ENCODE measurements at places on chromosomes 2 and 18.

- DNase-seq = no peak
Measured at GRCh38 chr2:121776361-121776760, 20.9 kb downstream of the TSN start.

DNA sequence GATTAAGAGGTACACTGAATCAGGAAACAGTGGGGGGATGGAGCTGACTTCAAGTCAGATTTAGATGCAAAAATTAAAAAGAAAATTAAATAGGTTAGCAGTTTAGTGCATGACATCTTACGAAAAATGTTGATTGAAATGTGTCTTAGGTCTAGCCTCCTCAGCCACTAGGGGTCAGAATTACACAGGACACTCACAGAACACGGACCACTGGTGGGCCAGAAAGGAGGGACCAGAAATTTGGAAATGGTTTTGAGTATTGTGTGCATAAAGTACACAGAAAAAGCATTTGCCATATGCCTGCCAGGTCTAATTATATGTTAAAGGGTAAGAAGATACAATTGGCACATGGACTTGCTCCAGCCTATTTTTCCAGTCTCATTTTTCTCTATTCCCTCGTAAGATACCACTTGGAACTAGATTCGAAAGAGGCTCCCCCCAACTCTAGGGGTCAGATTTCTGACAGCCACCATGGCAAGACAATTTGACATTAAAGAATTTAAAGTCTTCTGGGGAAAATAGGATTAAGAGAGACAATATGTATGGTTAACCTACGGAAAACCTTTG is 550.2 kb upstream of the SETBP1 start:
- DNase-seq = peak; percentile 72

DNA sequence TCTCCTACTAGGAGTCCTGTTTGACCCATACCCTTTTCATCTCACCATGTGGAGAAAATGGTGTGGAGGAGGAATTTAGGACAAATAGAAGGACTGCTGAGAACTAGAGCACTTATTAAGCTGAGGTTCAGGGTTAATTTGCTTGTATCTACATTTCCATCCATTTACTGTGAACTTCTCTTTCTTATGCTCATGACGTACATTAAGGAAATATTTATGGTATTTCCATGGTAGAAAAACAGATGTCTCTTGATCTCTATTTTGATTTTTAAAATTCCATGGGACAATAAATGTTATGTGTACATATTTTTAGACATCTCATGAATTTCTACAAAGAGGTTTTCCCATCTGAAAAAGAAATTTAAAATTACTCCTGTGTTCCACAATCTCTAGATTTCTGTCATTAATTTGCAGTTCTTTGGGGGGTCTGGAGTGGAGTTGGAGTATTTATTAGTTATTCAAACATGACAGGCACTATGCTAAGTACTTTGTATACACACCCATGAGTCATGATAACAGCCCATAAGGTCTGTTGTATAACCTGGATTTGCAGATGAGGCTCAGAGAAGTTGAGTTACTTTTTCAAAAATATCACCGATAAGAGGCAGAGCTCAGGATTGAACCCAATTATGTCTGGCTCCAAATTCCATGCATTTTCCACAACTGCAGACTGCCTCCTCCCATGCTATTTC is 112.6 kb downstream of the COPS8 start:
- DNase-seq = no peak

GRCh38 chr2:85516653-85517389 is 22.1 kb upstream of the MAT2A start:
- no peak for DNase-seq

DNA sequence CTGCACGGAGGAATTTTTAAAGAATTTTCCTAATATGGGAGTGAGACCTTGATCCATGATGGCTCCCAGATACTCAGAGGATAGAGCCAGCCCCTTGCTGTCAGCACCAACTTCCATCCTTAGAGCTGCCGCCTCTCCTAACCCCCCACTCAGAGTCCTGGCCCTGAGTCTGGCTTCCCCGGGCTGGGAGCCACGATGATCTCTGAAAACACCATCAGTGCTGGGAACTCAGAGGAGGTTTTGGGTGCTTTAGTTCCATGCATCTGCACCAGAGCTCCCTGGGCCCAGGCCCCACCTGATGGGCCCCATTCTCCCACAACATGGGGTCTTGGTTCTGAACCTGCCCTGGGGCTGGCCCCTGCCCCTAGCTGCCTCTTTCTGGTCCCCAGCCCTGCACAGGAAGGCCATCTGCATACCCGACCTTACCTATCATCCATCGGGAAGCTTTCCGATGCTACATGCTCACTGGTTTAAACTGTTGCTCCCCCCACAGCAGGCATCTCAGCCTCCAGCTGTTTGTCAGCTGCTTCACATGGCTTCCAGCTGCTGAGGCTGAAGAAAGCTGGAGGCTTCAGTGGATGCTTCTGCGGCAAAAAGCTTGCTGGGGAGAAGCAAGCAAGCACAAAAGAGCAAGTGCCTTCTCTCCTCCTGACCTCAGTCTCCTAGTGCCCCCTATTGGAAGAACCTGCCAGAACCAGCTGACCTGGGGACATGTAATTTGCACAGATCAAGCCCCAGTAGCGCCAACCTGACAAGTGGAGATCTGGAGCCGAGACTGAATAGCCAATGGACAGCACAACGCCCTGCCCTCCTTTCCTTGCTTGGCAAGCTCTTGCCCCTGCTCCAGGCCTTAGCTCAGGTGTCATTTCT is 24.2 kb upstream of the RHOB start:
- DNase-seq = peak; percentile 59

- no peak for DNase-seq
Measured at GRCh38 chr2:193584522-193584938, 1389.8 kb upstream of the TMEFF2 start.
